ENCODE measurements at places on chromosomes 1 and 21. TPM values are rescaled to one million over a fixed set of nuclear protein-coding genes. Genes with fewer than 3 reads are reported as not detected.

Gene HSD3B2
- 0.20 TPM for total RNA-seq

Gene OR2L8
- not detected for total RNA-seq

Gene VPS72
- 28.1 TPM for total RNA-seq

Gene ELOVL1
- 33.2 TPM for total RNA-seq

Gene HSPA6
- 8.2 TPM for total RNA-seq

Gene WRAP73
- 12.2 TPM for total RNA-seq

Gene NBPF20
- 2.3 TPM for total RNA-seq

Gene SOX13
- 8.6 TPM for total RNA-seq

Gene C1orf185
- not detected for total RNA-seq

Gene NEK2
- total RNA-seq, result 8.9 TPM

Gene SPATA1
- 0.79 TPM for total RNA-seq

Gene TNFSF4
- 1.6 TPM for total RNA-seq

Gene TMEM82
- not detected for total RNA-seq

Gene LIN28A
- not detected for total RNA-seq

Gene GBP1
- total RNA-seq, result 42.4 TPM

Gene CBR3
- total RNA-seq, result 2.4 TPM

Gene LCE1D
- 1.4 TPM for total RNA-seq

Gene FAM72D
- 0.99 TPM for total RNA-seq

Gene B3GALT2
- total RNA-seq, result 3.3 TPM

Gene LCE3E
- 1.3 TPM for total RNA-seq

Gene CITED4
- total RNA-seq, result 8.3 TPM

Gene CATSPER4
- not detected for total RNA-seq

Gene C2CD2
- 17.1 TPM for total RNA-seq

Gene FAM229A
- total RNA-seq, result 1.2 TPM

Gene GJA9
- not detected for total RNA-seq

Gene APOBEC4
- total RNA-seq, result not detected

Gene LCE2A
- total RNA-seq, result 1.2 TPM

Gene PRDM16
- 1.5 TPM for total RNA-seq

Gene C1orf52
- 23.4 TPM for total RNA-seq

Gene LPAR3
- total RNA-seq, result 4.4 TPM

Gene CFAP126
- not detected for total RNA-seq

Gene TMEM51
- 3.6 TPM for total RNA-seq

Gene SIM2
- total RNA-seq, result not detected

Gene C1orf87
- total RNA-seq, result 0.20 TPM

Gene B4GALT2
- total RNA-seq, result 20.8 TPM

Gene ANKRD35
- total RNA-seq, result 12.9 TPM

Gene MIXL1
- not detected for total RNA-seq

Gene NOS1AP
- total RNA-seq, result 2.1 TPM

Gene AKT3
- 26.7 TPM for total RNA-seq

Gene CCNL2
- 178 TPM for total RNA-seq

Gene VAV3
- 39.3 TPM for total RNA-seq

Gene IL6R
- 10.0 TPM for total RNA-seq

Gene CFHR3
- 0.39 TPM for total RNA-seq

Gene PRAMEF25
- not detected for total RNA-seq

Gene RGS13
- 0.79 TPM for total RNA-seq

Gene NLRP3
- total RNA-seq, result 2.8 TPM

Gene ERVH48-1
- 0.20 TPM for total RNA-seq

Gene LAMB3
- 22.7 TPM for total RNA-seq

Gene BTBD19
- 3.5 TPM for total RNA-seq

Gene KANK4
- 10.1 TPM for total RNA-seq

Gene COL8A2
- total RNA-seq, result 10.7 TPM

Gene LCE1E
- total RNA-seq, result 0.59 TPM

Gene ASTN1
- 2.4 TPM for total RNA-seq

Gene HNRNPR
- 113 TPM for total RNA-seq

Gene EDARADD
- total RNA-seq, result 3.0 TPM

Gene ACTL8
- total RNA-seq, result not detected

Gene ZP4
- total RNA-seq, result 0.10 TPM

Gene RFX5
- 22.8 TPM for total RNA-seq

Gene C8A
- not detected for total RNA-seq
